ENCODE measurements at places on chromosomes 3 and 15.

GRCh38 chr15:92409521-92409920 lies 15.8 kb downstream of the ST8SIA2 start:
- DNase-seq, result no peak

DNA sequence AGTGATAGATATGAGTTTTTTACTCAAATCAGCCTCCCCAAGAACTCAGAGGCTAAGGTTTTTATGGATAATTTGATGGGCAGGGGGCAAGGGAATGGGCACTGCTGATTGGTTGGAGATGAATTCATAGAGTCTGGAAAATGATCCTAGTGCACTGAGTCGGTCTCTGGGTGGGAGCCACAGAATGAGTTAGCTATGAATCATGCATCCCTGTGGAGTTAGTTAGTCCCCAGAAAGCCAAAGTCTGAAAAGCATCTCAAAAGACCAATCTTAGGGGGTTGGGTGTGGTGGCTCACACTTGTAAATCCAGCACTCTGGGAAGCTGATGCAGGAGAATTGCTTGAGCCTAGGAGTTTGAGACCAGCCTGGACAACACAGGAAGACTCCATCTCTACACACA lies 516.1 kb downstream of the AGBL1 start:
- no peak for DNase-seq

GRCh38 chr15:59998305-59998949 lies 5.7 kb upstream of the FOXB1 start:
- no peak for DNase-seq

GRCh38 chr3:97530691-97531090 lies 233.9 kb upstream of the ARL6 start:
- DNase-seq, result no peak

GRCh38 chr3:170128259-170128976 lies 53.1 kb downstream of the PHC3 start:
- DNase-seq, result peak; percentile 67

GRCh38 chr3:181383760-181384159 lies 328.0 kb upstream of the SOX2 start:
- DNase-seq, result no peak

DNA sequence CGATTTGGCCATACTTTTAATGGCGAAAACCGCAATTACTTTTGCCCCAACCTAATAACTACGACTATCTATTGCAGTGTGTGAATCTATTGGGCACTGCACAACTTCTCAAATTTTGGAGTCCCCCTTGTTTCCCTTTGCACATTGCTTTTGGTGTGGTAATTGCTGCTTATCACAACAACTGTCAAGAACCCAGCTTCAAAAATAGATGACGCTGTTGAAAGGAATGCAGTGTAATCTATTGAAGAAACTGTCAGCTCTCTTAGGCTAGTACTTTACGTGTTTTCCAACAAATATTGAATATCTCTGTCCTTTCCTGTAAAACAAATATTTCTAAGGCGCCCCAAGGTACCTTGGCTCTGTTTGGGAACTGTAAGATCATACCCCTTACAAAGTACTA lies 222.8 kb upstream of the UBE2E2 start:
- DNase-seq, result no peak

GRCh38 chr15:65082303-65082953 lies 5.9 kb downstream of the KBTBD13 start:
- no peak for DNase-seq

- no peak for DNase-seq
Measured at GRCh38 chr3:62970648-62971047, 95.4 kb upstream of the CADPS start.

GRCh38 chr3:30610702-30611368 lies 4.4 kb downstream of the TGFBR2 start:
- DNase-seq, result no peak

DNA sequence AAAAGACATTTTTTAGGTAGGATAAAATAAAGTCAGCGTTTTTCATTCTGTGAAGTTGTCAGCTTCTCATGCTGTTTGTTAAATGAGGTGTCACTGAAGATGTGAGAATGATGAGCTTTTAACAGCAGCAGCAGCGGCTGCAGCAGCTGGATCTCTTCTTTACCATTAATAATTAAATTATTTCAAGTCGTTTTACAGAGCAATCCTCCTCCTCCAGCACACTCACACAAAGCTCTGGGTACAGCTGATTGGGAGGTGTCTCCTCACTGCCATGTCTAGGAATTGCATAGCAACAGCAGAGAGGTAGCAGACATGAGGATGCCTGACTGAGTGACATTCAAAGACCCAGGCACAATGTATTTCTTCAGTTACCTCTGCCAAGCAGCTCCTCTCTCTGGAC lies 46.7 kb upstream of the PLAAT1 start:
- no peak for DNase-seq

GRCh38 chr15:63288342-63288741 lies 10.9 kb downstream of the APH1B start:
- DNase-seq, result no peak

DNA sequence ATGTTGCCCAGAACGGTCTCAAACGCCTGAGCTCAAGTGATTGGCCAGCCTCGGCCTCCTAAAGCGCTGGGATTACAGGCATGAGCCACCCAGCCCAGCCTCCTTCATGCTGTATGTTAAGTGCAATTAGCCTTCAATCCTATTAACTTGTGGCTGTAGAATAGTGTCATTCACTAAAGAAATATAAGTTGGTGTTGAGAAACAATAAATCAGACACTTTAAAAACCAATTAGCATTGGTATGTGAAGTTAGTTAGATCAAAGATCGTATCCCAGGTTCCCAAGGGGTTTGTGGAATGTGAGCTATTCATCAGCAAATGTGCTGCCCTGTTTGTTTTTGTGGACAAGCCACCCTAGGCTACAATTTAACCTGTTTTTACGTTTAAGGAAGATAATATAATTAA lies 11.0 kb upstream of the PIK3CB start:
- DNase-seq, result no peak

- peak; percentile 50 for DNase-seq
Measured at GRCh38 chr3:71724584-71725270, 475 bp downstream of the EIF4E3 start.

DNA sequence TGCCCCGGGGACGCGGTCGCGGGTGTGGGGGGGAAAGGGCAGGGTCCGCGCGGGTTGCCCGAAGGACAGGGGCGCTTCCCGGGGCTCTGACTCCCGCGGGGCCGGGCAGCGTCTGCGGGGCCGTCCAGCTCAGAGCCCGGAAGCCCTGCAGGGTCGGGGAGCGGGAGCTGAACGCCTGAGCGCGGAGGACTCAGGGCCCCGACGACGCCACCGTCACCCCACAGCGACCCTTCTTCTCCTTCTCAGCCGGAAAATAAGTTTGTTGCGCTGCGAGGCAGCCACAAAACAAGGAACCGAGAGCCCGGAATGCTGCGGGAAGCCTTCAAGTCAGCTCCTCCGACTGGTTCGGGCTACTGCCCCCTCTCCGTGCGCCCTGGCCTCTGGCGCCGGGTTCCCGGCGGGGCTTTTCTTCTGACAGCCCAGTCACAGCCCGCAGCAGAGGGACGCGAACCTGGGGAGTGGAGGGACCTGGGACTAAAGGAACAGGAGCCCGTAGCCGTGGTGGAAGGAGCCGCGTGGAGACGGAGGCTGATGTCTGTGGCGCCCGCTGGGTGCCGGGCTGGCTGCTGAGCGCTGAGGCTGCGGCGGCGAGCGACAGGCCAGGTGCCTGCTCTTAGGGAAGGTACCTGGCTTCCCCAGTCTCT lies 484 bp downstream of the CNTN4 start:
- no peak for DNase-seq

DNA sequence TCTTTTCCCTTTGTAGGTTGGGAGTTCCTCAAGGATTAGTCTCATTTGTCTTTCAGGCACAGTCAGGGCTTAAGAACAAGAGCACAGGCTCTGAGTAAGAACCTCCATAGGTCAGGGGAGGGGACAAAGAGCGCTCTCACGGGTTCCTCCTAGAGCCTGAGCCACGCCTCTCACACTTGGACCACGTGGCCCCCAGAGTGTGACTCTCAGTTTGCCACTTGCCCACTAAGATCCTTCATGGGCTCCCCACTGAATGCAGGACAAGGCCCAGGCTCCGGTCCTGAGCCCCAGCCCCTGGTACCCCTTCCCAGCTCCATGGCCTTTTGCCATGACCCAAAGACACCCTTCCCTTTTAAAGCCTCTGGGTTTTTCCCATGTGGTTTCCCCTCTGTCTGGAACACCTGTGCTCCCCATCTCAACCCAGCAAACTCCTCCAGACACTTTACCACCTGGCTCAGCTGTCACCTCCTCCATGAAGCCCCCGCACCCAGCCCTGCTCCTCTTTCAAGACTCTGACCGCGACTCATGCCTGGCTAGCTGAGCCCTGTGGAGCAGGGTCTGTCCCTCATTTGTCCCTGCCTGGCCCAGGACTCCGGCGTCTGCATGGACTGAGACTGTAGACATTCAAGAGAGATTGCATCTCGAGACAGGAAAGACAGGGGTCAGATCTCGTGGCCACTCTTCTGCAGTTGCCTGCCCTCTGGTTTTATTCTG lies 32.7 kb downstream of the IQSEC1 start:
- peak; percentile 37 for DNase-seq

- DNase-seq, result no peak
Measured at GRCh38 chr15:25967116-25967515, 104.0 kb upstream of the ATP10A start.

- no peak for DNase-seq
Measured at GRCh38 chr3:72041511-72041910, 256.6 kb upstream of the PROK2 start.

DNA sequence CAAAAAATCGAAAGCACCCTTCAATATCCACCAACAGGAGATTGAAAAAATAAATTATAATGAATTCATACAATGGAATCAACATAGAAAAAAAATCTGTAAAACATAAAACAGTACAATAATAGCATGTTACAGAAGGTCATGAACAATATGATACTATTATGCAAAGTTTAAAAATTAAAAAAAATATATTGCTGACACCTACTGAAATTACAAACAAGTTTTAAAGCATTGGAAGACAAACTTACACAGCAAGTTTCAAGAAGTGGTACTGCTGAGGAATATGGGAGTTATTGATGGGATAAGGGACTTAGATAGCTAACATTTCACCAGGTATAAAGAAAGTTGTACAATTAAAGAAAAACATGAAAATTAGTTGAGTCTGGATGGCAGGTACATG lies 89.4 kb downstream of the EFL1 start:
- DNase-seq, result no peak

DNA sequence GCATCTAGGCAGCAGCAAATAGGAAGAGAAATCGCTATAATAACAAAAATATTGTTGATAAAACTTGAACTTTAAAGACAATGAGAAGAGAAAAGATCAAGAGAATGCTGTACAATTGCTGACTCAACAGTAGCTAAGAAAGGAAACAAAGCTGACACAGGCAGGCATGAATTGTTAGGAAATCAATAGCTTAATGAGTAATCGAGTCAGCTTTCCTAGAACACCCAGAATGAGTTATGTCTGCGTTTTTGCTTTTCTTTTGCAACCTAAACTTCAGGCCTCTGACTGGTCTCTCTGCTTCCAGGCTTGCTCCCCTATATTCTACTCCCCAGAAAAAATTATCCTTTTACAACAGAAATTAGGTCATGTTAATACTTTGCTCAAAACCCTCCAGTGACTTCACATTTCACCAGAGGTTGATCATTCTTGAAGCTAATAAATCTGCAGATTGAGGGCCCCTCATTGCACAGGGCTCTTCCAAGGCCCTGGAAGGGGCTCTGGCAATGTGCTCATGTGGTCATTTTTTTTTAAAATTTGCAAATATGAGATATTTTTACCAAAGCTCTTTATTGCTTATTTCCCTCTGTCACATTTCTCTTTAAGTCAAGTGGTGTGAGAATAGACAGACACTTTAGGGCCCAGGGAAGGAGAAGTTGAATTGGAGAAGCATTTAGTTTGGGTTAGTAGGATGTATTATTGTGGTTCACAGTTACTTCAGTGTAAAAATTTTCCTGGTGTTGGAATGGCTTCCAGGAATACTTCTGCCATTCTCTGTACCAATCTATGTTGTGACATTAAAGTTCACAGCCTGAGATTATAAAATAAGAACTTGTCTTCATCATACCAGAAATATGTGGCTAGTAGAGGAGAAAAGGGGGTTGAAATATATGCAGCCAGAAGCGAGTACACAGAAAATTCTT lies 116.3 kb downstream of the TMCO5A start:
- DNase-seq, result no peak

DNA sequence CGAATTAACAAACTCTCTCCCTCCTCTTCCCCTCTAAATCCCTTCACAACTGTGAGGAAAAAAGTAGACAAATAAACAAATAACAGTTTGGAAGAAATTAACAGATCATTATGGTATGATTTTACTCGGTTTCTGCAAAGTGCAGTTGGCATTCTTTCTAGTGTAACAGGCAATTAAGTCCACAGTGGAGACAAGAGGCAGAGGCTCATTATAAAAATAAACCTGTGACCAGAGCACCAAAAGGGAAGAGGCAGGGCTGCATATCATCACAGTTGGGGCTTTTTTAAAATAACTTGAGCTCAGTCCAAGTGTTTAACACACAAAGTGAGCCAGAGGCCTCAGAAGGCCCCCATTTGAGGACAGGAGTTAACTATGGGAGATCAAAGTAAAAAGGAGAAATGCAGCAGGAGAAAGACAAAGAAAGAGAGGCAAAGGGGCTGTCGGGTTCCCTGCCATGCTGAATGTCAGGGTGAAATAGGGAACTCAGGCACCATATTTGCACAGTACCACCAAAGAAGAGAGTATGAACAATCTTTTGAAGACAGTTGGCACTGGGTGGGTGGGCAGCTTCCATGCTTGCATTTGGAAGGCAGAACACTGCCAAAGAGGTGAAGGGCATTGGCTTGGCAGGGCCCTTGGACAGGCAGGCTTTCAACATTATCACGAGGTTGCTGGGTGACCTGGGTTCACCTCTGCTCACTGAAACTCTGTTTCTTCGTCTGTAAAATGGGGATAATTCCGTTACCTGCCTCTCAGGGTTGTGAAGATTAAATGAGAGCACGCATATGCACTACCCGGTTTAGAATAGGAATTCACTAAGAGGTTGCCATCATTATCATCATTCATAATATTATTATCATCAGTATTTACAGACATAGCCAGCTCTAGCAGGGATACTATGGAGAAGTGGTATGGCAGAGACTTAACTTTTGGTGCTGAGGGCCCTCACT lies 134.5 kb downstream of the MEX3B start:
- no peak for DNase-seq

DNA sequence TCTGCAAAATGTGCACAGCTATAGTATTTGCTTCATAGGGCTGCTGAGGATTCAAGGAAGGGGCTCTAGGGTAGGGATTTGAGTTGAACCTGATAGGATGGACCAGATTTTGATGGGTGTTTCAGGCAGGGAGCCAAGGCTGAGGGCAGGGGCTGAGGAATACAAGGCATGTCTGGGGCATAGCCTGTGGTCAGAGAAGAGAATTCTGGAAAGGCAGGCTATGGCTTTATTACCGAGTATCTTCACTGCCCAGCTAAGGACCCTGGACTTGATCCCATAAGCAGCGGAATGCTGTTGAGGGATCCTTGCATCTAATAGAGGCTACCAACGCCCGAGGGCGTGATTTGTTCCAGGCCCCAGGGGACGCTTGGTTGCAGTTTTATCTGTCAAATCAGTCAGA lies 193.0 kb upstream of the TLE3 start:
- no peak for DNase-seq

- DNase-seq, result peak; percentile 62
Measured at GRCh38 chr3:186235554-186235953, 126.5 kb downstream of the DGKG start.

GRCh38 chr3:72143322-72143721 lies 358.4 kb upstream of the PROK2 start:
- DNase-seq, result no peak

GRCh38 chr15:48774484-48774883 lies 36.4 kb downstream of the CEP152 start:
- no peak for DNase-seq

GRCh38 chr3:82202269-82202668 lies 440.8 kb upstream of the GBE1 start:
- DNase-seq, result no peak

GRCh38 chr3:50388016-50388719 lies 28.8 kb upstream of the TMEM115 start:
- no peak for DNase-seq

GRCh38 chr15:48177766-48178647 lies at the start of gene MYEF2:
Gene MYEF2, minus strand, starts transcription at chr15:48178295. Its CDS starts 58 bp downstream, at chr15:48178237.
- DNase-seq, result peak; percentile 71

Measured in germinal center (tissue), 1 donor.